ENCODE measurements at places on chromosomes 12 and 14.

DNA sequence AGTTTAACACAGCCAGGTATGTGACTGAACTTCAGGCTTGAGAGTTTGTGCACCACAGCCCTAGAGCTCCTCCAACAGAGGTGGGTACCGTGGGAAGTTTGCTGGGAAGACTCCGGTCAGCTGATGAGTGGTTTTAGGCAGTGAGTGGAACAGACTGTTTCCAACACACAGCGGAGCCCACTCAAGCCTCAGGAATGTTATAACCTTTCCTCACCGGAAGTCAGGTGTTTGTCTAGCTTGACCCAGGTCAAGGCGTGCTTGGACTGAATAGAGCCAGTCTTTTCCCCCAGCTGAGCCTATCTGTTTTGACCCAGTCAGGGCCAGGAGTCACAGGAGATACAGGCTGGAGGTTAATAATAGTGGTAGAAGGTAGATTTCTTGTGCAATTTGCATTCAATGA is 138.4 kb upstream of the PARP11 start:
- DNase-seq: no peak

DNA sequence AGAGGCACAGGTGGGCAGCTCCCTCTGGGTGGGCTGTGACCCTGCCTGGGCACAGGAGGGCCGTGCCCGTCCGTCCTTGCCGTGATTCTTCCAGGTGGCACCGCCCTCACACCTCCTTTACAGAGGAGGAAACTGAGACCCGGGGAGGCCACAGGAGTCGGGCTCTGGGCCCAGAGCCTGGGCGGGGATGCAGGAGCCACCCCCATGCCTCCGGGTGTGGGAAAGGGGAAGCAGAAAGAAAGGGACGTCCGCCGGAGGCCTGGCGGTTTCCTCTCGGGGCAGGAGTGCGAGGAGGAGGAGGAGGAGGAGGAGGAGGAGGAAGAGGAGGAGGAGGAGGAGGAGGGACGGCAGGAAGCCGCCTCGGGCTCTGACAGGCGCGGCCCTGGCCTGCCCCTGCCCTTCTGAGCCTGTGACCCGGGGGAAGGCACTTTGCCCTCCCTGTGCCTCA is 23.0 kb downstream of the SH2B3 start:
- no peak for DNase-seq

DNA sequence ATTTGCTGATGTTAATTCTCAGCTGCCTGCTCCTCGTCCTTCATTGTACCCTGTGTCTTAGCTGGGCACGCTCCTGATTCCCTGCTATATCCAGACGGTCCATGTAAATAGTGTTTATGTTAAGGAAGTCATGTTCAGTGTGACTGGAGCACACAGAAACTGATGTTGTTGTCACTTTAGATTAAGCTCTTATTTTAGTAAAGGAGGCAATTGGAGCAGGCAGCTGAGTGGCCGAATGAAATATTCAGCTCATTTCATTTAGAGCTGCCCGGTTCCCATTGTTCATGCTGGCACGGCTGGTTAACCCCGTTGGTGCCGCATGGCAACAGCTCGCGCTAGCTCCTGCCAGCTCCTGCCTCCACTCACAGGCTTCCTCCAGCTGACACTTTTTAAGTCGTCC is 446.8 kb upstream of the SOX5 start:
- no peak for DNase-seq

DNA sequence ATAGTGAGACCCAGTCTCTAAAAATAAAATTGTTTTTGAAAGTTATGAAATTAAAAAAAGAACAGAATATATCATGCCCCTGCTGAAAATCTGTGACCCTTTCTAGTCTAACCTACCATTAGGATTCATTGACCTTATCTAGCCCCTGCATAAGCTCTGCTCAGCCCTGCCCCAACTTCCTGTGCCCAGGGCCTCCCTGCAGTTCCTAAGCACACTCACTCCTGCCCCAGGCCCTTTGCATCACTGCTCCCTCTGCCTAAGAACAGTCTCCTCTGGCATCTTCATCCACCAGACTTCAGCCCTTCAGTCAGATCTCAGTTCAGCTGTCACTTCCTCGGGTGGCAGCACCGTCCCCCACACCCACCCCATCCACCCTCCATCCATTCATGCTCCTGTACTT is 55.4 kb downstream of the SCARB1 start:
- DNase-seq: no peak

GRCh38 chr14:68921666-68922065 is 57.4 kb downstream of the ACTN1 start:
- DNase-seq: no peak

DNA sequence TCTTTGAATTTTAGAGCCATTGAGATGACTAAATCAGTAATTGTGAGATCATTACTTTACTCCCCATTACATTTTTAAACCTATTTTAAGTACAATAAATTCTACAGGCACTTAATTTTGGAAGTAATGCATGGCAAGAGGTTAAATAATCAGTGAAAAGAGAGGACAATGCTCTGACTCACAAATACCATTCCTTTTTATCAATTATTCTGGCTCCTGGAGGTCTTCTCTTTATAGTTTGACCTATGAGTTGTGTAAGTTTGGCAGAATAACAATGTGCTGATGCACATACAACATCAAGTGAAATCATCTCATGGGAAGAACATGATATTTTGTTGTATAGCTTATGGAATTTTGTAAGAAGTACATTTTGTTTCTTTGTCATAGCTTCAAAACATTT is 166.7 kb downstream of the TMTC3 start:
- DNase-seq: no peak

DNA sequence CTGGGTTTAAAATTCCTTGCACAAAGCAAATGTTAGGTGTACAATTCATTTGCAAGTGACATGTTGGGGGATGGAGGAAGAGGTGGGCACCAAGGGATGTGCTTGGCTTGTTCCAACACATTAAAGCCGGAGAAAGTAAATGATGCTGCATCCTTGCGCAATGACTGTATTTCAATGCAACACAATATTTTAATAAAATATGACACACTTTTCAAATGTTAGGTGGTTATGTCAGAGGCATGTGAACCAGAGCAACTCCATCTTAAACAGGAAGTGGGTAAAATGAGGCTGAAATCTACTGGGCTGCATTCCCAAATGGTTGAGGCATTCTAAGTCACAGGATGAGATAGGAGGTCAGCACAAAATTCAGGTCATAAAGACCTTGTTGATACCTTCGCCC is 53.6 kb upstream of the ARHGAP5 start:
- no peak for DNase-seq

- peak; percentile 2 for DNase-seq
Measured at GRCh38 chr12:110312581-110313360, 31.7 kb downstream of the ATP2A2 start.

DNA sequence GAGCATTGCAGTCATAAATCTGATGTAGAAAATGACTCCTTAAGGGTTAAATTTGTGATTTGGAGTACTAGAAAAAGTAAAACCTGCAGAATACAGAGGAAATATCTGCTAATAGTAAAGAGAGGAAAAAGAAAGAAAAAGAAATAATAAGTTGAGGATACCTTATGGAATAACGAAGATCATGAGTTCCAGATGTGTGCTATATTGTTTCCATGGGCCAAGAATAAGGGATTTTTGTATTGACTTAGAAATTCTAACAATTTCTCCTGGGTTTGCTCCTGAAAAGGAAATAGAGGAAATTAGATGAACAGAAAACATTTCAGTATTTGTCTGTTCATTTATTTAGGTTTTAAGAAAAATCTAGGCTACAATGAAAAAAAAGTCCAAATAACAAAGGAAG is 115.3 kb downstream of the ALG10B start:
- no peak for DNase-seq

GRCh38 chr12:98238515-98239130 is 276.8 kb upstream of the TMPO start:
- no peak for DNase-seq

GRCh38 chr12:5188472-5188871 is 144.8 kb downstream of the KCNA5 start:
- DNase-seq: no peak

- no peak for DNase-seq
Measured at GRCh38 chr12:131619736-131620506, 91.0 kb upstream of the SFSWAP start.

- no peak for DNase-seq
Measured at GRCh38 chr12:110224379-110225304, 56.4 kb upstream of the ATP2A2 start.

- no peak for DNase-seq
Measured at GRCh38 chr14:46137786-46138185, 513.8 kb downstream of the RPL10L start.

GRCh38 chr12:33115716-33116115 is 219.1 kb upstream of the PKP2 start:
- no peak for DNase-seq

DNA sequence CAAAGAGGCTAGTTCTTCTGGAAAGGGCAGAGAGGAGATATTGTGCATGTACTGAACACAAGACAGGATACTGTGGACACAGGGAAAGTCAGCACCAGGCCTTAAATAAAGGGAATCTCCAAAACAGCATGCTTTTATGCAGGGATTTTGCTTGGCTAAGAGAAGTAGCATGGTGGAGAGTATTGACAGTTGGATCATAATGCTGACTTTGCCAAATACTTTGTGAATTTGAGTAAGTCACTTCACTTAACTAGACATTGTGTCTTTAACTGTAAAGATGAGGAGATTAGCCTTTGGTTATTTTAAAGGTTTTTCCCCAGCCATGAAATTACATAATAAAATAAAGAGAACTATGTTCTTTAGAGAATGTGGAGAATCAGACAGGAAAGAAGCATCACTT is 24.5 kb downstream of the GALNT8 start:
- no peak for DNase-seq

DNA sequence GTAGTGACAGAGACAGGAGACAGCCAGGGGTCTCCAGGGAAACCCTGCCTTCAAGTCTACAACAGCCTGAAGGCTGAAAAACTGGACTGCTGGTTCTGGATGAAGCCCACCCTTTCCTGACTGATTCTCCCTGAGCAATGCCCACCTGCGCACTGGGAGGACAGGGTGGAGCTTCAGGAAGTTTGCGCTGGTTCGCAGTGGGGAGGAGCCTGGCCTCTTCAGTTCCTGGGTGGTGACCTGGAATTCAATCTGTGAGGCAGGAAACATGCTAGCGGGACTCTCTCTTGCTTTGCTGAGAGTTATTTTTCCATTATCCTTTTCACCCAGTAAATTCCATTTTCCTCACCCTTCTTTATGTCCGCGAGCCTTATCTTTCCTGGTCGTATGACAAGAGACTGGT is 600.8 kb downstream of the TRHDE start:
- DNase-seq: no peak

DNA sequence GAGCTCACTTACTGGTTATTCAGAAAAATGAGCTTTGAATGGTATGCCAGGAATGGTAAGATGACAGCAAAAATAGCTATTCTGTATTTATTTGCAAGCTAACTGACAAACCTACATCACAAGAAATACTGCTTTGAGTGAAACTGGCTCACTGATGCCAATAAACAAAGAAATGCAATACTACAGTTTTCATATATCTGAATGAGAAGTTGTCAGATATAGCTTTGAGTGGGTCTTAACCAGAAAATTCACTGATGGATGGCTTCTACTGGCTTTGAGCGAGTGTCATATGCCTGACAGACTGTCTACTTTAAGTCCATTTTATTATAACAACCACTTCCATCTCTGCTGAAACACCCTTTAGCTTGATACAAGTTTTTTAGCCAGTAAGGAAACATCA is 330.1 kb downstream of the NELL2 start:
- no peak for DNase-seq

DNA sequence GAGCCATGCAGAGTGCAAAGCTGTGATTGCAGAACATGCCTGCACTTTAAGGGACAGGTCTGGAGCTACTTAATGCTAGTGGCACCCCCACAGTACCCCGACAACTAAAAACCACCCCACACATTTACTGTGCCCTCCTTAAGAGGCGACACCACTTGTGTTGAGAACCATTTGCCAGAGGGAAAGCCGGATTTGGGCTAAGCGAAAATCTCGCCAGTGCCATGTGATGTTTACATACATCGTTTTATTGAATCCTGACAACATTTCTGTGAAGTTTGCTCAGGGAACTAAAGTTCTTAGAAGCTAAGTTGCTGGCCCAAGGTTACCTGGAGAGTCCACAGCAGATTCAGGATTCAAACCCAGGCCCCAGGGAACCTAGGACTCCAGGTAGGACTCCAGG is 119.0 kb upstream of the FKBP4 start:
- DNase-seq: no peak

GRCh38 chr12:102735104-102735503 is 181.9 kb downstream of the PAH start:
- no peak for DNase-seq

GRCh38 chr12:16763901-16764300 is 157.9 kb upstream of the LMO3 start:
- no peak for DNase-seq

- DNase-seq: no peak
Measured at GRCh38 chr14:51014625-51015024, 70.3 kb upstream of the PYGL start.

- no peak for DNase-seq
Measured at GRCh38 chr12:6850796-6851152, 312 bp downstream of the CDCA3 start.

- no peak for DNase-seq
Measured at GRCh38 chr14:100962494-100962893, 59.0 kb upstream of the RTL1 start.

DNA sequence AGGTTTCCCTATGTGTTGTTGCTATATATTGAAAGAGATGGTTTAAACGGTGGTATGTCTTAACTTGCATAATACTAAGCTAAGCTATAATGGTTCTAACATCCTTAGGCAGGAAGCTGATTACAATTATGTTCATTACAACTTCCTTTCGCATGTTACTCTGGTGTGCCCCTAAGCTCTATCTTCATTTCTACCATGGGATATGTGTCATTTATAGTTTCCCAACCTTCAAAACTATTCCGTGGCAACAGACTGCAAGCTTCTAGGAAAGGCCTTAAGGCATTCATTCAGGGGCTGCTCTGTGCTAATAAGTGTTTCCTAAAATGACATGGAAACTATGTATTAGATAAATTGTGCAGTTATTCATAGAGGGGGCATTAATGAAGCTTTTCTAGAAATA is 294.6 kb downstream of the GXYLT1 start:
- no peak for DNase-seq

GRCh38 chr14:61037215-61037614 is 56.2 kb downstream of the SLC38A6 start:
- DNase-seq: no peak

DNA sequence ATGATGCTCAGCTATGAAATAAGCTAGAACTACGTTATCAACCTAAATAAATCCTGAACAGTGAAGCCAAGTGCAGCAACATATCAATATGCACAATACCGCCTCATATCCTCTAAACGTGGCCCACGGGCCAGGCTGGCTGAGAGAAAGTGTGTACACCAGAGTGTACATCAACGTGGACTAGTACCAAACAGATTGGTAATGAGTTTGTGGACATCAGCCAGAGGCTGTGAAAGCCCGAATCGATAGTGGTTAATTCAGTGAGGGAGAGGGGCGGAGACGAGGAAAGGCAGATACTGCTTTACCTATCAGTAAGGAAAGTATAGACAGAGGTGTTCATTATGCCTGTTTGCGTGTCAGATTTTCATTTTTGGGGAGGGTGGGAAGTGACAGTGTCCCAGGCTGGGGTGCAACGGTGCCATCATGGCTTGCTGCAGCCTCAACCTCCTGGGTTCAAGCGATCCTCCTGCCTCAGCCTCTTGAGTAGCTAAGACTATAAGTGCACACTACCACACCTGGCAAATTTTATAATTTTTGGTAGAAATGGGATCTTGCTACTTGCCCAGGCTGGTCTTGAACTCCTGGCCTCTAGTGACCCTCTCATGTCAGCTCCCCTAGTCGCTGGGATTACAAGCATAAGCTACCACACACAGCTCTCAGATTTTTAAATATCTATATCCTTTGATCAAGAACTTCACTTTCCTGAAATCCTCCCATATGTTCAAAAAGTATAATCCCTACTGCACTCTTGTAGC is 50.1 kb downstream of the ANAPC7 start:
- no peak for DNase-seq
